Tibial nerve (tissue), 4 donors: ENCODE measurements at places on chromosomes 6 and 20.

- DNase-seq = no peak
Observed at GRCh38 chr20:15364781-15365180, 1027.4 kb upstream of the FLRT3 start.

DNA sequence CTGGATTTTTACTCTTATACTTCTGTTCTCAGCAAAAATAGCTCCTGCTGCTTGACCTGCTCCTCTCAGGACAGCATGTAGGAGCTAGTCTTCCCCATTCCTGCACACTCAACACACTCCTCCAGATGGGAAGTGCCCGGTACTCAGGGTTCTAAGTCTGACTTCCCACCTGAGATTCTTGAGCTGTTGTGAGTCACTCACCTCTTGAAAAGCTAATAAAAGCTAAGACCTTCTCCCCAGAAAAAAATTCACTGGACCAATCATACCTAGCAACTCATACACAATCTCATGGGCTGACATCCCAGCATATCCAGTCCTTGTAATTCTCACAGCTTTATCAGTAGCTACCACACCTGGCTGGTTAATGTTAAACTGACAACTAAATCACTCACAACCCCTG is 53.5 kb downstream of the TRPC4AP start:
- no peak for DNase-seq

- no peak for DNase-seq
Observed at GRCh38 chr6:123226398-123226797, 230.4 kb downstream of the CLVS2 start.

GRCh38 chr6:12200015-12200564 is 90.1 kb upstream of the EDN1 start:
- DNase-seq = no peak

DNA sequence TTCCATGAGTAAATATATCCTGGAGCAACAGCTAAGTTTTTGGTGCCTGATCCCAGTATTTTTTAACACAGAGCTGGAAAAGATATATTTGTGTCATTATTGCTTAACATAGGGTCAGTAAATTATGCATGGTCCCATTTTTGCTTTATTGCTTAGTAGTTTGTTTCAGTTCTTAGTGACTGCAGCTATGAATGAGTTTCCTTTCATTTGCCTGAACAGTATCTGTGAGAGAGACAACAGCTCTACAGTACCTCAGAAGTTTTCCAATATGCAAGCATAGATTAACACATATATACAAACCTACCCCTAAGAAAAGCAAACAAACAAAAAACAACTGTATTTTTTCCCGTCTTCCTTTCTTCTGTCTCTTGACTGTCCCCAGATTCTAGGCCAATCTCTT is 160.3 kb downstream of the MEI4 start:
- DNase-seq = no peak

DNA sequence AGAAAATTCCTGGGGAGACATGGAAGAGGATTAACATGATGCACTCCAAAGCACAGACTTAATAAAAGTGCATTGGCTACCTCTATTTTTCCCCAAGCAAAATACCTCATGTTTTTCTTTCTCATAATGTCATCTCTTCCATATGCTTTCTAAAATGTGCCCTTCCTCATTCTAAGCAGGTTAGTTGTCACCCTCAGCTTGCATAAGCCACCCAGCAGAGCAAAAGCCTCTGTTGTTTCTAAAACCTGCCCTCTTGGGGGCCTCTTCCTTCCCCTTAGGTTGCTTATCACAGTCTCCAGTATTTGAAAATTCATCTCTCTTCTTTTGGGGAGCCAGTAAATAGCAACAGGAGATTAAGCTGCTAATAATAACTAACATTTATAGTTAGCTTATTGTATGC is 183.6 kb upstream of the FLRT3 start:
- DNase-seq = no peak

DNA sequence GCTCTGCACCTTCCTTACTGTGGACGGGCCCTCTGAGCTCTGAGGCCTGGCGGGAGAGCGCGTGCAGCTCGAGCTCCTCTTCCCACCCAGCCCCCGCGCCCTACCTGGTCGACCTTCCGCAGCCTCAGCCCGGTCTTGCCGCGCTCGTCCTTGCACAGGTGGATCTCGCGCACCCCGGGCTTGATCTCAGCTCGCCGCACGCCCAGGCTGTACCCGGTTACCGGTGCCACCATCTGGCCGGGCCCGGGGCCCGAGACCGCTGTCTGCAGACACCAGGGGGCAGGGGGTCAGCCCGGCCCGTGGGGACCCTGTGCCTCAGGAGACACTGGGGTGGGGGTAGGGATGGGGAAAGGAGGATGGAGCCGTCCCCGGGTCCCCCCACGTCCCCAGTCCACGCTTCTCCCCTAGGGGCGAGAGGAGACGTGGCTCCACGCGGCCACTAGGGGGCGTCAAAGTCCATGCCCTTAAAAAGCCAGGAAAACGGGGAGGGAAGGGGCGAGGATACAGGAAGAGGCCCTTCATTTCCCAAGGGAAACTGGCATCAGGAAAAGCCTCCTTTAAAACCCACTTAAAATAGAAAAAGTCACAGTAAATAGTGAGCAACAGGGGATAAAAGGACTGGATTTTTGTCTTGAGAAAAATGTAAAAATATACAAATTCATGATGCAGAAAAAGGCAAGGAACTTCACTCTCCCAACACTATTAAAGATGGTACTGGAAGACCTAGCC is 15.5 kb downstream of the SDCBP2 start:
- peak; percentile 32 for DNase-seq

- DNase-seq = no peak
Observed at GRCh38 chr20:13373400-13373799, 152.3 kb downstream of the ISM1 start.

DNA sequence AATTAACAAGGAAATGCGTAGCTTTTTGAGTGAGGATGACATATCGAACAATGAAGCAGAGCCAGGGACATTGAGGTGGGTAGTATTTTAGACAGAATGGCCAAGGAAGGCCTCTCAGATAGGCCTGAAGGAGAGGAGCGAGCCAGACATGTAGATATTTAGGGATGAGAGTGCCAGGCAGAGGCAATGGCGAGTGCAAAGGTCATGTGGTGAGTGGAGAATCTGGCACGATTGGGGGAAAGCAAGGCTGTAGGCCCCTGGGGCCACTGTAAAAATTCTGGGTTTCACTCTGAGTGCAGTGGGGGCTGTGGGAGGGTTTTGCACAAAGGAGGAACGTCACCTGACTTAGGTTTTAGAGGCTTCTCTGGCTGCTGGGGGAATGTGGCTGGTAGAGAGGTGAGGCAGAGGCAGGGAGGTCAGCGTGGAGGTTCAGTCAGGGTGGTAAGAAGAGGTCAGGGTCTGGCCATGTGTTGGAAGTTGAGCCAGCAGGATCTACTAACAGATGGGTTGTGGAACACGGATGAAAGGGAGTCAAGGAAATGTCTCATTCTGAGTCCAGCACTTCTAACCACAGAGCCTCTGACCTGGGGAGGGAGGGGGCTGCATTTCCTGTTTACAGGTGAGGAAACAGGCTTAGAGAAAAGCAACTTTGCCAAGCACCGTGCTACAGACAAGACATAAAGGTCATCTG is 11.3 kb downstream of the SIRPA start:
- DNase-seq = no peak

DNA sequence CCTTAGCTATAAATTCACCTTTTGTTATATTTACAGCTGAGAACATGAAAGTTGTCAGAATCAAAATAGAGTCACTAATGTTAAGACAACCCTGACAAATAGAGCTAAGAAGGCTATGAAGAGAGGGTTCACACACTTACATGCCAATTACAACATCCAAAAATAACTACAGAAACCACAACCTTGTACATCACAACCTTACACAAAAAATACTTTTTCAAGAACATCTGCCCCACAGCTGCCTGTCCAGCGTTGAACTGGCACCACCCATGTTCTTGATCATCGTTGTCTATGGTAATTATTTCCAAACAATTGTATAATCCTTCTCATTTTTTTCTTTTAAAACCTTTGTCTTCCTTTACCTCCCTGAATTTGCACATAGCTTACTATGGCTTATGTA is 231.2 kb upstream of the FKBP1C start:
- no peak for DNase-seq

GRCh38 chr6:106163966-106164877 is 78.1 kb downstream of the PRDM1 start:
- peak; percentile 26 for DNase-seq

- no peak for DNase-seq
Observed at GRCh38 chr6:116631379-116631990, 15.2 kb downstream of the RSPH4A start.

GRCh38 chr6:107698146-107698545 is 126.0 kb downstream of the SCML4 start:
- DNase-seq = no peak

DNA sequence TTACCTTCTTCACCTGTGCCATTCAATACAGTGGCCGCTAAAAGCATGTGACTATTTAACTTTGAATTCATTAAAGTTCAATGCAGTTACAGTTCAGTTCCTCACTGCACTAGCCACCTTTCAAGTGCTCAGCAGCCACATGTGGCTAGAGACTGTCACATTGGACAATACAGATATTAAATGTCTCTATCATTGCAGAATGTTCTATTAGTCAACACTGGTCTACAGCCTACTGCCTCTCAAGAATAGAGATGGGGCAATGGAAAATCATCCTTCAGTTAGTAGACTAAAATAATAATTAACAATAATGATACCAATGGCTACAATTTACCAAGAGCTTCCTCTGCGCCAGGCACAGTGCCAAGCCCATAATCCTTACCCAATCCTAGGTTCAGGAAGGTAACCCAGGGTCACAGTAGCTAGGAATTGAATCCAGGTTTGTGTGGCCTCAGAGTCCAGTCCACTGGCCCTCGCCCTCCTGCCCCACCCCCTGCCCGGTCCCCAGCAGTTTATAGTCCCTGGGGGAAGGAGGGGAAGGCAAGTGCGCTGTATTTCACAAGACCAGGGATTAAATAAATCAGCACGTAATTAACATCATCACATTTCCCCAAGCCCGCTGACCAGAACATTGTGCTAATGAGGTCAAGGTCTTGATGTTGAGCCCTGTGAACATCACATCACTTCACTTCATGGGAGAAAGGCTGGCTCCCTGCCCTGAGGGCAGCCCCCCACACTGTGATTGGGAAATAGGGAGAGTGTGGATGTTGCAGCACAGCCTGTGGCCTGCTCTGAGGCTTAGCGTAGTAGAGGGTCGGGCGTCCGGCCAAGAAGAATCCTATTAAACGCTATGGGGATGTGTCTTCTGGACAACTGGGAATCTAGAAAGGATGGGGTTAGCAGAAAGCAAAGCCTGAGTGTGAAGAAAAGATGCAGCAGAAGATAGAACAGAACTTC is 147.2 kb downstream of the VEGFA start:
- peak; percentile 75 for DNase-seq

DNA sequence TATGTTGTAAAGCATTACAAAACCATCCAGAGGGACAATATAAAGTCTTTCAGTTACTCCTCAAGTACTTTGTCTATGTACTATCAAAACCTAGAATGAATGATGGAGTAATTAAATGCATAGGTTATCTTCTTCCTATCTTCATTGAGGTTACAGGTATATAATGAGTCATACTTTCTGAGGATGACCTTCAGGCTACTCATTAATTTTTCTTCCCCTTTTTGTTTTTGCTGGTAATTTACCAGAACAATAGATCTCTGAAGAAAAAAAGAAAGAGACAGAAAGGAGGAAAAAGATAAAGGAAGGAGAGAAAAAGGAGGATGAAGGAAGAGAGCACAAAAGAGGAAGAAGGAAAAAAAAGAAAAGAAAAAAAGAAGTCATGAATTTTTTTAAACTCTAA is 398.4 kb downstream of the TBC1D32 start:
- DNase-seq = no peak

DNA sequence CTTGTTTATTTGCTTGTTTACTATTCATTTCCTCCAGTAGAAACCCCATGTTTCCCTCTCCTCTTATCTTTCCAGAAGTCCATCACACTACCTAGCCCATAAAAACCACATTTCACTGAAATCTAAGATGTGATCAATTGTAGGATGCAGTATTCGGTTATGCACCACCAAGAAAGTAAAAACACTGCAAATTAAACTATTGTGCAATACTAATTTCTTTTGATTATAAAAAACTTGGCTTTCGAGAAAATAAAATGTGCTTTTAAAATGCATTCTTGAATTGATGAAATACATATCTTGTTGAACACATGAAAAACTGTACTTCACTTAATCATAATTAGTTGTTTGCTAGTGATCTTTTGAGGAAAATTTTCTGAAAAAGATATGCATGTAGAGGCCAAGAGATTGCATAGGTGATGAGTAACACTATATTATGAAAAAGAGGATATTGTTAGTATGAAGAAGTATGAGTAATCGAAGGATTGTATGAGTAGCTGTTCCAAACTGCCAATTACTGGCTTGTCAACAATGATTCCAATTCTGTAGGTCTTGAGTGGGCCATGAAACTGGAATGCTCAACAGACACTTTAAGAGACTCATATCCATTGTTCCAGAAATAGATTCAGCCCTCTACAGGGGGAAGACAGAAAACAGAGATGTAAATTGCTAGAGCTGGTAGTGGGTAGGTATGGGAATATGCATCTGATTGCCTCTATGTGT is 79.7 kb downstream of the RNF217 start:
- DNase-seq = no peak

GRCh38 chr20:37081717-37082289 is 14.0 kb downstream of the RBL1 start:
- peak; percentile 14 for DNase-seq
